Activated CD4-positive, alpha-beta T cell treated with anti-CD3 and anti-CD28 coated beads, Interleukin-2, amount 50 U/mL, for 24 hours (primary cell): ENCODE measurements at places on chromosomes 6 and 20.

DNA sequence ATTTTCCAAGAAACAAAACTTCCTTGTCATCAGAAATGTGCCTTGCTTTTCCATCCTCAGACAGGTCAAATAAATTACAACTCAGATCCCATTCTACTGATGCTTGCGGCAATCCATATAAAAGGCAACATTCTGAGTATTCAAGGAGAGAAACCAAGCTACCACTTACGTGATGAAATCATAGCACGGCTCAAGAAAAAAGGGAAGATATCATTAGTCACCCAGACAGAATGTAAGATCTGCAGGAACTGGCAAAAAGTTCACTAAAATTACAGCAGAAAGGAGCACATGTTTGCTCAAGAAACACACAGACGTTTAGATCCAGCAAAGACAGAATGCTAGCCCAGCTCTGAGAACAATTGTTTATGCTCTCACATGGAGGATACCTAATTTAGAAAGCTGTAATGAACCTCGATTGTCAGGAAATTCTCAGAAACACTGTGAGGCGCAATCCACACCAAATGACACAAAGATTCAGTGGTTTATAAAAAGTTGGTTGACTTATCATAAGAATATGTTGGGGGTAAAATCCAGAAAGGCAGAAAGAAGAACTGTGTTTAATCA lies 304.2 kb downstream of the ADGRG6 start:
- DNase-seq: no peak

GRCh38 chr6:26392932-26393636 lies 9.0 kb upstream of the BTN3A1 start:
- DNase-seq: no peak

DNA sequence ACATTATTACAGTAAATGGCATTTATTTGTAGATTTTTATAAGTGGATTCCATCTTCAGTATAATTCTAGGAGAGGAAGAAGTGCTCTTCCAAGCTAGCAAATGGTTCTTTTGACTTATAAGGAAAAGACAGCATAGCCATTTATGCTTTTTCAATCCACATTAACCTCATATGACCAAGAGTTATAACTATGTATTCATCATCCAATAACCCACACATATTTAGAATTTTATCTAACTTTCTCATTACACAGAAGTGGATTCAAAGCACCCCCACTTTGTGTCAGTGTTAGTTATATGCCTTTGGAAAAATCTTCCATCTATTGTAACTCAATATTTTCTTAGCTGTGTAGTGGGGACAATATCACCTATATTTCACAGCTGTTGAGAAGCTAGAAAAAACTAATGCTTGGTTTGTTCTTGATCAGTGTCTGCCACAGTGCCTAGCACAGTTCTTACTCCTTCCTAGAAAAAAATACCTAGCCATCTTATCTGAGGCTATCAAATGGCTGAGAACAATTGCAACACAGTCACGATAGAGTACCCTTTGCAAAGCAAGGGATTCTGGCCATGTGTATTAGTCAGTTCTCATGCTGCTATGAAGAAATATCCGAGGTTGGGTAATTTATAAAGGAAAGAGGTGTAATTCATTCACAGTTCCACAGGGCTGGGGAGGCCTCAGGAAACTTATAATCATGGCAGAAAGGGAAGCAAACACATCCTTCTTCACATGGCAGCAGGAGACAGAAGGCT lies 986.3 kb downstream of the TFAP2A start:
- DNase-seq: no peak

- DNase-seq: no peak
Observed at GRCh38 chr6:105374010-105374420, 28.9 kb downstream of the PREP start.

DNA sequence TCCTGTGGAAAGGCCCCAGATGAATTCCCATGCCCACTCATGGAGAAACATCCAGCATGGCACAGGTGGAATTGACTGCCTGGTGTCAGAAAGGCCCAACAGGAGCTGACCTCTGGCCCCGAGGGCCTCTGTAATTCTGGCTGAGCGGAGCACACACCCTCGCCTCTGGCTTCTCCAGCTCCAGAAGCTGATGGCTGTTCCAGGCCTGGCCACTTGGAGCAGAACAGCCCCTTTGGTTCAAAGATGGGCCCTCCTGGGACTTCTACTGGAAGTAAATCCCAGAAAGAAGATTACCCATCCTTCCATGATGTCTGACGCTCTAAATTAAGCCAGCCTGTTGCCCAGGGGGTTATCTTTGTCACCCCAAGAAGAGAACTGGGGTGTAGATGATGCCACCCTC lies 275.1 kb upstream of the CDH4 start:
- DNase-seq: no peak

GRCh38 chr20:31840906-31841816 lies 4.2 kb downstream of the FOXS1 start:
- DNase-seq: no peak

DNA sequence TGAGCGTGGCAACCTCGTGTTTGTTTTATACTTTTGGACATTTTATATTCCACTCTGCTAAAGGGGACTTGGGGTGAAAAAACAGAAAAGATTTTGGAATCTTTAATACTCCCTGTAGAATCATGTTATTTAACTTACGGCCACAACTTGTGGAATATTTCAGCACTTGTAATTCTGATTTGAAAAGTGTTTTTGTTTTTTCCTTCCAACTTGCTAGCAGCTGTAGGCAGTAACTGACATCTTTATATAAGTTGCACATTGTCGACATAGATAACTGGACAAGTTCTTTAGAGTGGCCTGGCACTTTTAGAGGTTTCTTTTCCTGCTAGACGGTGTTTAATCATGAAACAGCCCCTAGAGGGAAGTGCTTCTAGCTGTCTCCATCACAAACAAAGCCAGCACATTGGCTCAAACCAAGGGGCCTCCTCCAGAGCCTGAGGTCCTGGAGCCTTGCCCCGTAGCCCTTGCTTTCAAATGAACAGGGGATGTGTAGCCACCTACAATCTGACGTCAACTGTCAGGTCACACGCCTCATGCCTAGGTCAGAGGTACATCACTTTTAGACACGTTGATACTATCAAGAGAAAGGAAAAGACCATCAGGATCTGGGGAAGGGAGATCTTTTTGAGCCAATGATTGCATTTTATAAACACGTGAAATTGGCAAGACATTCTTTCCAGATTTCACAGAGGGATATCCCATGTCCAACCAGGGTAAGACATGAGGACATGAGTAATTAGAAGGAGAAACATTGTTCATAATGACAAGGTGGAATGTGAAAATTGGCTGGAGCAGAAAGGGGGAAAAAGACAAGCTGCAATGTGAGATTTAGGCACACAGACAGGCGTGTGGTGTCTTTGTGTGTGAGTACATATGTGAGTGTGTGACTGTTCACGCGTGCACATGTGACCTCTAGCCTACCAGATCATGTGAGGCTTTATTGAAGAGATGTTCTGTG lies 92.1 kb downstream of the TXNDC5 start:
- DNase-seq: no peak

- DNase-seq: peak; percentile 69
Observed at GRCh38 chr6:160519603-160520042, 144.5 kb downstream of the LPA start.

DNA sequence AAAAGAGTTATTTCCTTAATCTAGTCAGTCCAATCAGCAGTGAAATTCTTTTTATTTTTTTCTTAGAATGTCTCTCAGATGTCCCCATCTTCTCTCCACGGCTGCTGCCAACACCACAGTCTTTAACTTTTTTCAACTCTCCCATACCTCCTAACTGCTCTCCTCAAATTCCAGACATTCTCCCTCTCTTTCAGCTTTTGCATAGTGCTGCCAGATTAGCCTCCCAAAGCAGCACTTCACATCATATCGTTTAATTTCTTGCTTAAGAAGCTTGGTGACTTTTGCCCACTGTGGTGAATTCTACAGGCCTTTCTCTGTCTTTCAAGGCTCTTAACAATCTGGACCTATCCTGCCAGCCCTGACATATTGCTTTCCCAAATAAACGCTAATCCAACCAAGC lies 233.4 kb downstream of the UST start:
- no peak for DNase-seq

GRCh38 chr6:148771896-148772554 lies 25.2 kb downstream of the UST start:
- no peak for DNase-seq

GRCh38 chr6:53495506-53496499 lies 49.1 kb downstream of the GCLC start:
- DNase-seq: no peak

DNA sequence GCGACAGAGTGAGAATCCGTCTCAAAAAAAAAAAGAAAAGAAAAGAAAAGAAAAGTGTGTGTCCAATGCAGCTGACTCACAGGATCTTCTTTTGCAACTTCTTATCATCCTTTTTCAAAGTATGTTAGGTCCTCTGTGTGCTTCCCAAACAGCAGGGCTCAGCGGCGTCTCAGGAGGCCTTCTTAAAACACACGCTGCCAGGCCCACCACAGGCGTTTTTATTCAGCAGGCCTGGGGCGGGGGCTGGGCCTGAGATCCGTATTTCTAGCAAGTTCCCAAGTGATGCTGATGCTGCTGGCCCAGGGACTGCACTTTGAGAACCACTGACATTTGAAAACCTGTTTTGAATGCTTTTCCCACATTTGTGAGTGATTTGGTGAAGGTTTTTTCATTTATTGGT lies 57.1 kb downstream of the PSMG4 start:
- DNase-seq: no peak

GRCh38 chr6:34044945-34045595 lies 100.8 kb downstream of the GRM4 start:
- no peak for DNase-seq

GRCh38 chr6:112202639-112203341 lies 51.6 kb downstream of the LAMA4 start:
- no peak for DNase-seq

DNA sequence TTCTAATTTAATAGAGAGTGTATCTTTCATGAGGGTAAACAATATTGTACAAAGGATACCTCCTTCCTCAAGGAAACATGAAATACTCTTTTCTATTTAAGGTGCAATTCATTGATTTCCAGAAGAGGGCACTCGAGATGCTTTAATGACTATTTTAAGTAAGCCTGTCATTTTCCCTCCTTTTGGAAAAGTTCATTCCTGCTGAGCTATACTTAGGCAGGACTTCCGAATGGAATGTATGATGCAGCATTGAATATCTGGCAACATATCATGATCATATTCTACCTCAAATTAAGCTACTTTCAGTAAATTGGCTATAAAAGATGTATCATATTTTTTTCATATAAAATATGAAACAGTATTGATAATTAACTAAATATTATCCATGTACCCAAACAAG lies 5.0 kb downstream of the DST start:
- no peak for DNase-seq

DNA sequence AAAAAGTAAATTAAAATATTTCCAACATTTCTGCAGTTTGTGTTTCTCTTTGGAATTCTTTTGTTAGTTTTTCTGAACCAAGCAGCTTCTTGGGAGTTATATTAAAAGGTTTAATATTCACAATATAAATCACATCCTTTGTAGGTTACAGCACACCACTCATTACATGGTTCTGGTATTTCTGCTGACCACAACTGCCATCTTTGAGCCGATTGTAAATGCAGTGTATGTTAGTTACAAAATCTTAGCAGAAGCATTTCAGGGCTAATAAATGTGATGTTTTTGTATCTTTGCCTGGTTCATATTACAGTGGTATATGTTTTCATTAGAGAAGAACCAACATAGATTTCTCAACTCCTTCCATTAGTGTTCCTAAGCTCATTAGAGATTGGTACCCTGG lies 19.1 kb upstream of the TSHZ2 start:
- DNase-seq: no peak
